ENCODE measurements at places on chromosomes 7 and 10. TPM values are rescaled to one million over a fixed set of nuclear protein-coding genes. Genes with fewer than 3 reads are reported as not detected.

GRCh38 chr7:111784296-111784695 lies 222.0 kb upstream of the IMMP2L start:
- H3K27me3 ChIP-seq: no peaks in the 10 kb centered on the region
- H3K4me3 ChIP-seq: no peak overlapping the region
- H3K36me3 ChIP-seq: no peaks in the 10 kb centered on the region
- DNase-seq: no peak
- H3K27ac ChIP-seq: no peak overlapping the region

GRCh38 chr7:81776161-81776560 lies 6.3 kb upstream of the HGF start:
- no peak for DNase-seq
- no peaks in the 10 kb centered on the region for H3K4me1 ChIP-seq
- H3K27ac ChIP-seq: no peak overlapping the region

GRCh38 chr7:27779873-27780272 lies 39.9 kb downstream of the TAX1BP1 start:
- H3K27me3 ChIP-seq: no peaks in the 10 kb centered on the region
- no peaks in the 10 kb centered on the region for H3K4me1 ChIP-seq
- H3K4me3 ChIP-seq: no peak overlapping the region
- H3K27ac ChIP-seq: no peak overlapping the region

GRCh38 chr7:50962962-50963374 lies 180.3 kb upstream of the GRB10 start:
- no peaks in the 10 kb centered on the region for H3K4me1 ChIP-seq
- no peak overlapping the region for H3K27ac ChIP-seq
- H3K4me3 ChIP-seq: no peak overlapping the region
- DNase-seq: peak; percentile 55
- peaks cover 19% of the 10 kb centered on the region for H3K27me3 ChIP-seq

DNA sequence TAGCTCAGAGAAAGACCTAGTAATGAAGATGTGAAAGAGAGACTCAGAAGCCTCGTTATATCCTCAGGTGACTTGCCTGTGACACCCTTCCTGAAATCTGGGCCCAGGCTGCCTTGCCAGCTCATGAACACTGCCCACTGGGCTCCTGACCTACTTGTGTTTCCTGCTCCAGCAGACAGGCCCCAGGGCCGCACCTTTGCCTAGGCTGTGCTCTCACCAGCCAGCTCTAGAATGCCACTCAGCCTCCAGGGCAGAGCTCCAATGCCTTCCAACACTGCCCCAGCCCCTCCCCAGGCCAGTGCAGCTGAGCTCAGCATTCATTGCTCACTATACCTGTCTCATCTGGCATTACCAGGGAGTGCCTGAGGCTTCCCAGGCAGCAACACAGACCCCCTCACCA lies 94.3 kb downstream of the DLG5 start:
- H3K4me3 ChIP-seq: no peak overlapping the region
- H3K27me3 ChIP-seq: no peaks in the 10 kb centered on the region
- H3K27ac ChIP-seq: no peak overlapping the region
- no peaks in the 10 kb centered on the region for H3K4me1 ChIP-seq
- DNase-seq: no peak

The MCM10 gene
- total RNA-seq: 67.4 TPM

- H3K27ac ChIP-seq: no peak overlapping the region
- H3K36me3 ChIP-seq: no peaks in the 10 kb centered on the region
- DNase-seq: no peak
- H3K27me3 ChIP-seq: no peaks in the 10 kb centered on the region
- H3K4me1 ChIP-seq: 0 out of 2 replicates have a peak, but pooled peaks cover 3% of the 10 kb centered on the region
- H3K4me3 ChIP-seq: no peak overlapping the region
Measured at GRCh38 chr10:121369616-121370015, 228.6 kb downstream of the FGFR2 start.

- H3K27ac ChIP-seq: no peak overlapping the region
- H3K36me3 ChIP-seq: no peaks in the 10 kb centered on the region
- peaks cover under 1% of the 10 kb centered on the region for H3K4me1 ChIP-seq
- no peak for DNase-seq
- H3K27me3 ChIP-seq: no peaks in the 10 kb centered on the region
Measured at GRCh38 chr10:45422866-45423659, 49.0 kb downstream of the ALOX5 start.

GRCh38 chr10:114767101-114767985 lies 54.2 kb upstream of the FHIP2A start:
- peak overlapping the region; percentile 71 for H3K4me3 ChIP-seq
- DNase-seq: peak; percentile 67
- no peaks in the 10 kb centered on the region for H3K36me3 ChIP-seq
- H3K27me3 ChIP-seq: 0 out of 2 replicates have a peak, but pooled peaks cover 2% of the 10 kb centered on the region

DNA sequence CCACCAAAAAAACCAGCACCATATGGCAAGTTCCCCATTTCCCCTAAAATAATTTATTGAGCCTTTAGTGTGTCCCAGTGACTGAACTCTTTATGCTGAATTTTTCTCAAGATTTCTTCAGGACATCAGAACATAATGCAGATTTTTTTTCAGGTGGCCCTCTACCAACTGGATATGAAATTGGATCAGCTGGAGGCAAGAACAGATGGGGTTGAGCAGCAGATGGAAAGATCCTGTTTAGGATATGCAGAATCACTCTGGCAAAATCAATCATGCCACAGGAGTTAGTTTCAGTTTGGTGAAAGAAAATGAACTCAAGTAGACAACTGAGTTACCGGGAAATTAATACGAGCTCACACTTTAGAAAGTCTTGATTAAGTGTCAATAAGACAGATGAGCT lies 761.5 kb upstream of the C7orf33 start:
- DNase-seq: no peak
- no peaks in the 10 kb centered on the region for H3K27me3 ChIP-seq
- H3K27ac ChIP-seq: no peak overlapping the region
- no peak overlapping the region for H3K4me3 ChIP-seq
- H3K4me1 ChIP-seq: no peaks in the 10 kb centered on the region

The SFTPA1 gene
- not detected for total RNA-seq

DNA sequence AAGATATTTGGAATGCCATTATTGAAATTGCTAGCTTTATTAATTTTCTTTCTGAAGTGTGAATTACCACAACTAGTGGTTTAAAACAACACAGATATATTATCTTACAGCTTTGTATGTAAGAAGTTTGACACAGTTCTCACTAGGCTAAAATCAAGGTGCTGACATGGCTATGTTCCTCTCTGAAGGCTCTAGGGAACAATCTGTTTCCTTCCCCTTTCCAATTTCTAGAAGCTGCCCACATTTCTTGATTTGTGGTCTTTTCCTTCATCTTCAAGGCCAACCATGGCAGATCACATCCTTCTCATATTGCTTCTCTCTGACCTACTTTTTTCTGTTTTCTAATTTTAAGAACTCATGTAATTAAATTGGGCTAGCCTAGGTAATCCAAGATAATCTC lies 43.3 kb upstream of the SLC26A3 start:
- no peaks in the 10 kb centered on the region for H3K36me3 ChIP-seq
- H3K4me3 ChIP-seq: no peak overlapping the region
- H3K27ac ChIP-seq: no peak overlapping the region
- DNase-seq: no peak

DNA sequence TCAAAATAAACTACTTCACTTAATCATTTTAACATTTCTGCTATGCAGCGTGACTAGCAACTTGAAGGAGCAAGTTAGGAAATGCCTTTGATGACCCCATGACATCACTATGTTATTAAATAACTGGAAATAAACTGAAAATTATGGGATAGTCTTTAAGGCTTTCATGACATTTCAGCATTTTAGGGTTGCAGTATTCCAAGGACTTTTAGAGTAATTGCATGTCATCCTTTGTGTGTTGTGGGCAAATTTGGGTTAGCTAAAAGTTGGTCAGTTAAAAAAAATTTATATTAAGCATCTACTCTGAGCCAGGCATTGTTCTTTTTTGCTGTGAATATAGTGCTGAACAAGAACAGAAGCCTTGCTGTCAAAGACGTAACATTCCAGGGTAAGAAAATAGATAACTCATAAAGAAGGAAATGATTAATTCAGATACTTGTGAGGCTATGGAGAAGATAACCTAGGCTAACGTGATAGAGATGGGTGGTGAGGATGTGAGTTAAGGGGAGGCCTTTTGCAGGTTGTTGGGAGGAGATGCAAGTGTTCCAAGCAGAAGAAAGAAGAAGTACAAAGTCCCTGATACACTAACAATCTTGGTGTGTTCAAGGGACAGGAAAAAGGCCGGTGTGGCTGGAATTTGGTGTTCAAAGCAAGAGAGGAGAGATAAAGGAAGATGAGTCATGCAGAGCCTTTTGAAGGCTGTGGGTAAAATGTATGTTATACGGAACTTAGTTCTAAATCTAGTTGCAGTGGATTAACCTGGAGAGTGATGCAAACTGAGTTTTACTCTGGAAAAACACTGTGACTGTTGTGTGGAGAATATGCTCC lies 610.2 kb downstream of the AUTS2 start:
- H3K27ac ChIP-seq: no peak overlapping the region
- no peaks in the 10 kb centered on the region for H3K27me3 ChIP-seq
- H3K4me3 ChIP-seq: no peak overlapping the region
- H3K4me1 ChIP-seq: no peaks in the 10 kb centered on the region
